ENCODE measurements at places on chromosomes 12 and 14.

GRCh38 chr12:130642856-130643255 lies 73.2 kb downstream of the RIMBP2 start:
- no peak for DNase-seq

DNA sequence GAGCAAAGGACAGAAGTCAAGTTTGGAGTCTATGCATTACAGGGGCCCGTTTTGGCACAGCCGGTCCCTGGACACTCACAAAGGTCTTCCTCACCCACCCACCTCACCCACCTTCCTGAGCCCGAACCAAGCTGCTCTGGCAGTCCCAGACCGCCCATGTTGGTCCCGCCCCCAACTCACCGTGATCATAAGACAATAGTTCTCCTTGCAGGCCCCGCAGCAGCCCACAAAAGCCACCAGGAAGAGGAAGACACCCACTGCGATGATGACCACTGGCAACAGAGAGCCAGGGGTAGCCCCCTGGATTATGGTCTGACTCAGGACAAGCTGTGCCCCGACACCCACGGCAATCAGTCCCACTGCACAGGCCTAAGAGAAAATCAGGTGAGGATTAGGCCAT lies 1.8 kb downstream of the CD63 start:
- DNase-seq: no peak

DNA sequence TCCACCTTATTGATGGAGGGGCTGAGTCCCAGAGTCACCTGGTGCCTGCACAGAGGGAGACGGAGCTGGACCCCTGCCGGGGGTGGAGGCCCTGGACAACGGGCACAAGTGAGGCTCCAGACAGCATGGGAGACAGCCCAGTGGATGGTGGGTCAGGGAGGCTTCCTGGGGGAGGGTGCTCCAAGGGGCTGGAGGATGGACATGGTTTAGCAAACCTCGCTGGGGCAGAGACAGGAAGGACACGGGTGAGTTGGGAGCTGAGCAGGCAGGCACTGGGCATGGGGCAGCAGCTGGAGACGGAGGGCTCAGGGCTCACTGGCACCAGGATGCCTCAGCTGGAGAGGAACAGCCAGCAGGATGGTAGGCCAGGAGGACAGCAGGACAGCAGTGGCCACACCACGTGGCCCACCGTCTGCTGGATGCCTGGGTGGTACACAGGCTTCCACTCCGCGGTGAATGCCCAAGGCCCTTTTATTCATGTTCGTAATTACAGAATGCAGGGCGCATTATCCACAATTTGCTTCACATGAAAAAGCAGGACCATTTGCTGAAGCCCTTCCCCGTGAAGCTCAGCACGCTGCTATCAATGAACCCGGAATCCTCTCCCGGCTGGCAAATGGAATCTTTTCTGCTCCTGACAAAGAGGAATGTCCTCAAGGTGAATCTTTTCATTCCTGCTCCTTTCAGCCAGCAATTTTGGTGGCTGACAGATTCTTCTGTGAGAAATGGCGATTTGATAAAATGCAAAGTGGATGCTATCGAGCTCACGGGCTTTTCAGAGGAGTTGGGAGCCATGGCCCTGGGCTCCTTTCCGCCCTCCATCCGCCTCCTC lies 138.1 kb upstream of the C14orf180 start:
- no peak for DNase-seq

- no peak for DNase-seq
These were observed 163.7 kb upstream of the FLRT2 start for GRCh38 chr14:85366226-85366625.

DNA sequence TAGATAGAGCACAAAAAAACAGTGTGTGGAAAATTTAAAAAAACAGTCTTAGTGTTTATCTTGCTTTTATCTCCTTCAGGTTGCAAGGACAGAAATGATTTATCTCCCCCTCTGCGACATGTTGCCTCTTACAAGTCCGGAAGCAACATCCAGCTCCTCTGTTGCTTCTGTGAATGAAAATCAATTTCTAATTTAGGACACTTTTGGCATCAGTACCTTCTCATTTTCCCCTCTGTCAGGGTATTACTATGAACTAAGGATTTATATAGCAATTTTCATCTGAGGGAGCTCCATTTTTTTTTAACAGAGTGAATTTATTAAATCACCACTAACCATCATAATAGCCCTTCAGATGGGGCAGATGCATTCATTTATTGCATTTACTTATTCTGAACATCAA lies 116.6 kb upstream of the PLXNC1 start:
- no peak for DNase-seq

DNA sequence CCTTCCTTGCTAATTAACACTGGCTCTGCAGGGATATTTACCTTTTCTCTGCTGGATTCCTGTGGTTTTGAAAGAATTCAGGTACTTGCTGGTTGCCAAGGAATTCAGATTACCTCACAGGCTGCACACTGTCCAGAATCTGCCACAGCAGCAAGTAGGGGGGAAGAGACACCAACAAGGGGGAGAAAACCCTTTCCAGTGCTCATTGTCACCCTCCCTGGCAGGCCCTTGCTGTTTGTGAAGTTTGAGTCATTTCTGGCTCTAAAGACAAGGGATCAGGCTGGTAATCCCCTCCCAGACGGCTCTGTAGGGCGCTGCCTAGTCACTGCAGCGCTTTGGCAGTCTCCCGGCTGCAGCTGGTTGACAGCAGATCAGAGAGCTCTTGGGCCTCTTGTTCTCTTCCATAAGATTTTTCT lies 50.8 kb downstream of the TTLL5 start:
- DNase-seq: no peak

- DNase-seq: peak; percentile 58
These were observed 101.2 kb downstream of the NELL2 start for GRCh38 chr12:44774815-44775411.
